H9 (cell line): ENCODE measurements at places on chromosomes 12 and 14.

DNA sequence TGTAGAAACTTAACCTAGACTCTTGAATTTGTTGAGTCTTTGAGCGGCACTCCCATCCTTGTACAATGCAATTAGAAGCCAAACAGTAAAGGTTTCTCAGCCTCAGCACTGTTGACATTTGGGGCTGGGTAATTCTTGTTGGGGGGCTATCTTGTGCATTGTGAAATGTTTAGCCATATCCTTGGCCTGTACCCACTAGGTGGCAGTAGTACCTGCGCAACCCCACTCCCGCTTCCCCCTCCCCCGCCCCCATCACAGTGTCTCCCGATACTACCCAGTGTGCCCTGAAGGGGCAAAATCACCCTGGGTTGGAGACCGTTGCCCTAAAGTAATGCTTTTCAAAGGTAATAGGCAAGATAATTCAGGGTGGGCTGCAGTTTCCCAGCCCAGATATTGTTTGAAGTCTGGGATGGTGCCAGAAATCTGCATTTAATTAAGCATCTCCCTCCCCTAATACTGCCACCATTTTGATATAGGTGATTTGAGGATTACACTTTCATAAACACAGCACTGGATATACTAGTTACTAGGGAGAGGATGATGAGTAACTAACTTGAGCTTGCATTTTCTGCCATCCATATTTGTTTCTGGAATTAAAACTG, 1.8 kb downstream of the COX6A1 start:
- peaks cover 21% of the 10 kb centered on the region; the same call in 2 of the 3 replicates for H3K36me3 ChIP-seq
- no peaks in the 10 kb centered on the region for H3K27me3 ChIP-seq
- H3K27ac ChIP-seq, result no peak overlapping the region
- H3K4me1 ChIP-seq, result no peaks in the 10 kb centered on the region

- no peak overlapping the region for H3K4me3 ChIP-seq
- H3K27me3 ChIP-seq, result no peaks in the 10 kb centered on the region
- no peak overlapping the region for H3K27ac ChIP-seq
- peaks cover 5% of the 10 kb centered on the region for H3K36me3 ChIP-seq
Observed at GRCh38 chr12:57539134-57539768, 7.7 kb downstream of the DCTN2 start.

- no peak overlapping the region for H3K27ac ChIP-seq
- no peaks in the 10 kb centered on the region for H3K27me3 ChIP-seq
- H3K4me3 ChIP-seq, result no peak overlapping the region
- no peak for DNase-seq
Observed at GRCh38 chr14:34437729-34438080, 24.3 kb downstream of the SPTSSA start.

GRCh38 chr12:124653169-124653931, 85.9 kb upstream of the NCOR2 start:
- H3K27me3 ChIP-seq, result no peaks in the 10 kb centered on the region
- no peak overlapping the region for H3K4me3 ChIP-seq
- no peak overlapping the region for H3K27ac ChIP-seq
- 0 out of 2 replicates have a peak, but pooled peaks cover 2% of the 10 kb centered on the region for H3K4me1 ChIP-seq
- peaks cover 6% of the 10 kb centered on the region for H3K36me3 ChIP-seq
- DNase-seq, result no peak

- H3K36me3 ChIP-seq, result no peaks in the 10 kb centered on the region
- no peak overlapping the region for H3K4me3 ChIP-seq
- no peak overlapping the region for H3K27ac ChIP-seq
- DNase-seq, result no peak
- peaks cover 6% of the 10 kb centered on the region; the same call in 1 of the 2 replicates for H3K4me1 ChIP-seq
Observed at GRCh38 chr14:67265131-67265530, 23.9 kb downstream of the PALS1 start.

- H3K36me3 ChIP-seq, result no peaks in the 10 kb centered on the region
- no peak overlapping the region for H3K27ac ChIP-seq
- no peak overlapping the region for H3K4me3 ChIP-seq
- no peaks in the 10 kb centered on the region for H3K4me1 ChIP-seq
- H3K27me3 ChIP-seq, result no peaks in the 10 kb centered on the region
- DNase-seq, result no peak
Observed at GRCh38 chr12:42902001-42902400, 312.5 kb upstream of the PRICKLE1 start.

GRCh38 chr12:131074221-131075083, 120.7 kb downstream of the ADGRD1 start:
- DNase-seq, result peak; percentile 21
- H3K36me3 ChIP-seq, result no peaks in the 10 kb centered on the region
- no peak overlapping the region for H3K4me3 ChIP-seq
- no peaks in the 10 kb centered on the region for H3K4me1 ChIP-seq
- no peak overlapping the region for H3K27ac ChIP-seq

GRCh38 chr12:26318661-26319068, 123.3 kb downstream of the SSPN start:
- H3K4me3 ChIP-seq, result no peak overlapping the region
- H3K27me3 ChIP-seq, result no peaks in the 10 kb centered on the region
- no peak overlapping the region for H3K27ac ChIP-seq

GRCh38 chr12:26113181-26113654, 11.6 kb downstream of the BHLHE41 start:
- H3K27me3 ChIP-seq, result peaks cover 6% of the 10 kb centered on the region; the same call in 1 of the 2 replicates
- DNase-seq, result no peak
- H3K36me3 ChIP-seq, result no peaks in the 10 kb centered on the region
- peaks cover 4% of the 10 kb centered on the region; the same call in 1 of the 2 replicates for H3K4me1 ChIP-seq
- H3K27ac ChIP-seq, result no peak overlapping the region

GRCh38 chr14:30275604-30276003, 283.4 kb upstream of the G2E3 start:
- no peaks in the 10 kb centered on the region for H3K27me3 ChIP-seq
- DNase-seq, result no peak
- H3K27ac ChIP-seq, result no peak overlapping the region
- H3K4me1 ChIP-seq, result no peaks in the 10 kb centered on the region
- no peaks in the 10 kb centered on the region for H3K36me3 ChIP-seq

DNA sequence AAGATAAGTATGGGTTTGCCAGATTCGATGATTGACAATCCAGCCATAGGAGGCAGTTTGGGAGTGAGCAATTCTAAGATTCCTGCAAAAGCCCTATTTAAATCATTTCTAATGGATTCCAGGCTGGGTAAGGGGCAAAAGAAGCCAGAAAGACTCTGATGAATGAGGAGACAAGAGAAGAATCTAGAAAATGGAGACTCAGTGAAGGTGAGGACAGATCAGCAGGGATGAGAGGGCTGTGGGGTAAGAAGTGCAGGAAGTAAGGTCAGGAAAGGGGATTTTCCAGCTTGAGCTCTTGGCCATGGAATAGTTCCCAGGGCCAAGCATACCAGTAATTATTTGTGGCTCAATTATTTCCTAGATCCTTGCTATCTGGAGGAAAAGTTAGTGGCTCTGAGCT, 87.3 kb downstream of the TMX1 start:
- no peaks in the 10 kb centered on the region for H3K4me1 ChIP-seq
- no peak overlapping the region for H3K27ac ChIP-seq
- no peaks in the 10 kb centered on the region for H3K27me3 ChIP-seq
- DNase-seq, result no peak
- no peaks in the 10 kb centered on the region for H3K36me3 ChIP-seq
- no peak overlapping the region for H3K4me3 ChIP-seq

DNA sequence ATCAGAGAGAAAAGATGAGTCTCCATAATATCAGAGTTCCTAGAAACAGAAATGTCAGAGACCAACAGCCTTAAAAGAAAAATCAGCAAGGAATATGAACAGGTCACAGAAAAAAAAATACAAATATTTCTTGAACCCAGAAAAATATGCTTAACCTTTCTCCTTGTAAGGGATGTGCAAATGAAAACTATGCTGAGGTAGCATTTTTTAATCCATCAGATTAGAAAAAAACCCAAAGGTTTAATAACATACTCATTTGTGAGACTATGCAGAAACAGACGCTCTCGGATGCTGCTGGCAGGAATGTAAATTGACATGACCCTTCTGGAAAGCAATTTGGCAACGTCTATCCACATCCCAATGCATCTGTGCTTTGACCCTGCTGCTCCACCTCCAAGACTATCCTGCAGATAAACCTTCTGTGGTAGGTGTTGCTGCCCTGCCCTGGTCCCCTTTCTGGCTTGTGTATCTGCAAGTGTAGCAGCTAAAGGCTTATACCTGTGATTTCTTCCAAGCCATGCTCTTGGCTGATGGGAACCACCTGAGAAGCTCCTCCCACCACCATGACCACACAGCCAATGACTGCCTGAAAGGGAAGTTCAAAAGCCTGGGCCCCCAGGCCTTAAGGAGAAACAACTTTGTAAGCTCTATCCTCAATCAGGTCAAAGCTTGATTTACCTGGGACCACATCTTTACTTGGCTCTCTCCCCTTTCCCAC, 49.4 kb downstream of the LTBP2 start:
- DNase-seq, result peak; percentile 51
- no peaks in the 10 kb centered on the region for H3K27me3 ChIP-seq
- H3K36me3 ChIP-seq, result no peaks in the 10 kb centered on the region
- no peaks in the 10 kb centered on the region for H3K4me1 ChIP-seq

- H3K4me1 ChIP-seq, result no peaks in the 10 kb centered on the region
- no peak overlapping the region for H3K27ac ChIP-seq
- H3K36me3 ChIP-seq, result no peaks in the 10 kb centered on the region
- no peak overlapping the region for H3K4me3 ChIP-seq
Observed at GRCh38 chr12:88812610-88813009, 232.3 kb upstream of the KITLG start.

GRCh38 chr12:25585021-25585523, 32.0 kb upstream of the LMNTD1 start:
- no peaks in the 10 kb centered on the region for H3K4me1 ChIP-seq
- peaks cover 2% of the 10 kb centered on the region; the same call in 1 of the 3 replicates for H3K36me3 ChIP-seq
- no peak for DNase-seq
- no peaks in the 10 kb centered on the region for H3K27me3 ChIP-seq

- no peak overlapping the region for H3K27ac ChIP-seq
- H3K4me1 ChIP-seq, result no peaks in the 10 kb centered on the region; the same call in 1 of the 2 replicates
Observed at GRCh38 chr14:67172056-67172455, 17.2 kb upstream of the GARIN2 start.

DNA sequence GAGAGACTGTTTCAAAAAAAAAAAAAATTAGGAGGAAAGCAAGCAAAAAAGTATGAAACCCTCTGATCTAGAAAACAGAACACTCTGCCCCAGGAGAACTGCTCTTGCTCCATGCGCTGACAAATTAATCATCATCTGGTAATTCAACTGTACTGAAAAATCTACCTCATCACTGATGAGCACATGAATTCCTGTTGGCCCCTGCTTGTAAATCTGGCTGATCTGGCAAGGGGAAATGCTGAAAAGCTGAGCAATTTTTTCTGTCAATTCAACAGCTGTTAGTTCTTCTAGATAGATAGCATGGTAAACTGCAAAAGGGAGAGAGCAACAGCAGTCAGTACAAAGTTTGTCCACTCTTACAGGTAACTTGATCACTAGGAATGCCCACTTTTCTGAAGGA, 15.2 kb upstream of the CSRNP2 start:
- H3K27me3 ChIP-seq, result no peaks in the 10 kb centered on the region
- peaks cover 80% of the 10 kb centered on the region for H3K36me3 ChIP-seq
- H3K4me1 ChIP-seq, result no peaks in the 10 kb centered on the region

- DNase-seq, result no peak
- no peak overlapping the region for H3K27ac ChIP-seq
- H3K36me3 ChIP-seq, result no peaks in the 10 kb centered on the region; the same call in 2 of the 3 replicates
- no peak overlapping the region for H3K4me3 ChIP-seq
Observed at GRCh38 chr14:51176839-51177238, 63.2 kb upstream of the TMX1 start.

DNA sequence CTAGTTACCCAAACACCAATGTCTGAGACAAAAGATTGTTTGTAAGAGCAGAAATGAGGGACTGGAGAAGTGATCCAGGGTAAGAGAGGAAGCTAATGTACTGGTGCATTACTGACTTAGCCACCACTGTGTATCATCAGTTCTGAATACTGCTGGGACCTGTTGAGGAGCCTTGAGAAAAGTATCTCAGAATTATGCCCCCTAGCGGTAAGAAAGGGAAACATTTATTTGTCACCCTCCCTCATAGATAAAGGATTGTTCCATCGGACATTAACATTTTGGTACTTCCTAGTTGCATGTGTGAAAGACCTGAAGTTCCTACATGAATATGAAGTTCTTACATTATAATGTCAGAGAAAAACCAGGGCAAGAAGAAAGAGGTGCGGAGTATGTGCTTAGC, 612.5 kb downstream of the FSCB start:
- no peak overlapping the region for H3K27ac ChIP-seq
- H3K4me3 ChIP-seq, result no peak overlapping the region
- no peak for DNase-seq
- no peaks in the 10 kb centered on the region for H3K27me3 ChIP-seq

GRCh38 chr14:99794151-99794780, 1.1 kb downstream of the EML1 start:
- DNase-seq, result no peak
- no peaks in the 10 kb centered on the region for H3K27me3 ChIP-seq
- H3K36me3 ChIP-seq, result no peaks in the 10 kb centered on the region
- peak overlapping the region; percentile 82 for H3K4me3 ChIP-seq

- DNase-seq, result no peak
- no peak overlapping the region for H3K4me3 ChIP-seq
- H3K36me3 ChIP-seq, result no peaks in the 10 kb centered on the region
- no peaks in the 10 kb centered on the region for H3K4me1 ChIP-seq
- H3K27me3 ChIP-seq, result no peaks in the 10 kb centered on the region
Observed at GRCh38 chr12:124125203-124125871, 152.3 kb downstream of the ZNF664 start.

DNA sequence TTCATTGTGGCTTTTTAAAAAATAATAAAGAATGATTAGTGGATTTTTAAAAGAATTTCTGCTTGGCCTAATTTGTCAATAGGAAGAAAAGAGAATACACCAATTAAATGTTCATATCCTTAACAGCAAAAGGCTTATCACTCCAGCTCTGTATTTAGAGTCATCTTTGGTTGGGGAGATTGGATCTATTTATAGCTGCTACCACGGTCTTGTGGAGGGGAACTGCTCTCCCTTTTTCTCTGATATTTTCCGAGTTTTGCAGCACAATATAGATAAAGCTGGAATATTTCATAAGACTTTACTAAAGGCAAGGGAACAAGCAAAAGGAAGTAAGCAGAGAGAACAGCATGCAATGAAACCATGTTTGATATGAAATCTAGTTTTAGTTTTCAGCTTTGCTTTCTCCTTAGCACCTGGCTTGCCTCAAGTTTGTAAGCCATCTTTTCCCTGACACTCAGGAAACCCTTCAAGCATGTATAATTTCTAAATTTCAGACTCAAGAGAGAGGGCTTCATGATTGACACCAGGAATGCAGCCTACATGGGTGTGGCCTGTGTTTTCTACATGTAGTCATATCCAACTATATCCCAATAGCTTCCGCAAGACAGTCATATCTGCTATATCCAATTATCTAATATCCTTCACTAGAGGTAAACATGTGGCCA, 35.2 kb downstream of the BRMS1L start:
- H3K27me3 ChIP-seq, result no peaks in the 10 kb centered on the region
- H3K27ac ChIP-seq, result no peak overlapping the region

- DNase-seq, result no peak
- H3K4me3 ChIP-seq, result no peak within 1 kb of the TSS
- no peaks in the 10 kb centered on the region for H3K4me1 ChIP-seq
- no peaks in the 10 kb centered on the region for H3K36me3 ChIP-seq
Observed at GRCh38 chr12:9732921-9733461, at the start of gene CLECL1. TSS of gene CLECL1 (minus strand) at chr12:9733097.
